ENCODE measurements at places on chromosomes 11 and 22.

DNA sequence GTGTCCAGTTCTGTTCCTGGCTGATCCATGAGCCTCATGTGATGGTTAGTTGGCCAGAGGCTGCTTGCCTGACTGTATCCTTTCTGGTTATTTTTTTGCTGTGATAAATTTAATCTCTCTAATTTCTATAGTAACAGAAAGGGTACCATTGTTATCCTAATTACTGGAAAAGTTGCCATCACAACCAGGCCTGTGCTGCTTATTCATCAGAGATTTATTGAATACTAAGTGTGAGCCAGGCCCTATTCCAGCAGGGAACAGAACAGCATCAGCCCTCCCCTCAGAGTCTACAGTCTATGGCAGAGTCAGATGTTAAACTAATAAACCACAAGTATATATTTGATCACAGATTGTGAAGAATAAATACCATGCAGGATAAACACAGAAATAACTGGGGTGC, 86.8 kb downstream of the DEPDC5 start:
- DNase-seq: no peak

GRCh38 chr11:4589017-4589416, 4.8 kb upstream of the OR52I1 start:
- no peak for DNase-seq

DNA sequence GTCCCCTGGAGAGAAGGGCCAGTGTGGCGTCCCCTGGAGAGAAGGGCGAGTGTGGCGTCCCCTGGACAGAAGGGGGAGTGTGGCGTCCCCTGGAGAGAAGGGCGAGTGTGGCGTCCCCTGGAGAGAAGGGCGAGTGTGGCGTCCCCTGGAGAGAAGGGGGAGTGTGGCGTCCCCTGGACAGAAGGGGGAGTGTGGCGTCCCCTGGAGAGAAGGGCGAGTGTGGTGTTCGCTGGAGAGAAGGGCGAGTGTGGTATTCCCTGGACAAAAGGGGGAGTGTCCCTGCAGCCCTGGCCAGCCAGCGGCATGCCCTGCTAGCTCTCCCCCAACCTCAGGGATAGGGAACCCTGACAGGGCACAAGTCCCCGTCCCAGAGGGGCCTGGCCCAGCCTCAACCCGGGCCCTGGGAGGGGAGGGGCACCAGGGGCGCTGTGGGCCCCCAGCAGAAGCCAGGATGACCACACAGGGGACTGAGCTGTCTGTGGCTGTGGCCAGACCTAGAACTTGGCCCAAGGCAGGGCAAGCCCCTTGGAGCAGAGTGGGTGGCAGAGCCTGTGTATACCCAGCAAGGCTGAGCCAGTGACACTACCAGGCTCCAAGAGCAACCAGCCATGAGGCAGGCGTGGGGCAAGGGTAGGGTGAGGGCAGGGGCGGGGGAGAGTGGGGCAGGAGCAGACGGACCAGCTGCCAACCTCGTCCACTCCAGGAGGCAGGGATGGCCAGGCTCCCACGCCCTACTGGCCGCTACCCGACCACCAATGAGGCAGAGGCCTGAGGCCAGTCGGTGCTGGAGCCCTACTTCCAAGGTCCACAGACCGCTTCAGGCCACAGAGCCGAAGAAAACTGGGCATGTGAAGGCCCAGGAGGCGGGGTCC, 4.2 kb downstream of the HRAS start:
- no peak for DNase-seq

- no peak for DNase-seq
These were observed 106.7 kb downstream of the ETS1 start for GRCh38 chr11:128480665-128481064.

- DNase-seq: no peak
These were observed 9.4 kb upstream of the NLRP10 start for GRCh38 chr11:7974668-7975067.

Measured in right cardiac atrium (tissue), 5 donors.